ENCODE measurements at places on chromosomes 1 and 21.

DNA sequence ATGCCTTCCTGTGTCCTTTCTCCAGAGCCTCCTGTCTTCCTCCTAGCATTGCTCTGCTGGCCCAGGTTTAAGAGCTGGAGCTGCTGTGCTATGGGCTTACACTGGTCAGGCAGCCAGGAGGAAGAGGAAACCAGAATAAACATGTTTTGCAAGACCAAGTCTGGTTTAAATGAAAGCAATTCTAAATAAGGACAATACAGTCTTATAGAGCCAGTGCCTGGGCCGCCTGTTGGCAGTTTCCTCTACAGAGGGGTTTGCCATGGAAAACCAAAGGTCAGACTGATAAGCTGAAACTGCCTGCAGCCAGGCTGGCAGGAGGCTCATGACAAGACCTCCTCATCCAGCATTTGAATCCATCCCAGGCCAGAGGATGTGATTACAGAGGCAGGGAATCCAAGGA lies 92.9 kb upstream of the FGGY start:
- no peak for DNase-seq

DNA sequence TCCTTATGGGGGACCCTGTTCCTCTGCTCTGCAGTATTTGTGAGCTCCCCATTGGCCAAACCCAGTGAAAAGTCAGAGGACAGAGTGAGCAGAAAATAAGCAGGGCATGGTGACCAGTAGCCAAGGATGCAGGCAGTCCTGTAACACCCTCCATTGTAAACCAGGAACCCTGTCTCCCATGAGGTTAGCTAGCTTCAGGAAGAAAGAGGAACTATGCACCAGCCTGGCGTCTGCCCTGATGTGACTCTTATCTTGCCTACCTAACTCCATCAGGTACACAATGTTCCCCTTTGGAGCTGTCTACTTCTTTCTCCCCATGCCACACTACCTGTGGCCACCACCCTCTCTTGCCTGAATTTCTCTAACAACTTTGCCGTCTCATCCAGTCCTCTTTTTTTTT lies 119.2 kb downstream of the LRIG2 start:
- DNase-seq, result no peak

GRCh38 chr21:33245289-33245918 lies 15.7 kb downstream of the IFNAR2 start:
- DNase-seq, result no peak

DNA sequence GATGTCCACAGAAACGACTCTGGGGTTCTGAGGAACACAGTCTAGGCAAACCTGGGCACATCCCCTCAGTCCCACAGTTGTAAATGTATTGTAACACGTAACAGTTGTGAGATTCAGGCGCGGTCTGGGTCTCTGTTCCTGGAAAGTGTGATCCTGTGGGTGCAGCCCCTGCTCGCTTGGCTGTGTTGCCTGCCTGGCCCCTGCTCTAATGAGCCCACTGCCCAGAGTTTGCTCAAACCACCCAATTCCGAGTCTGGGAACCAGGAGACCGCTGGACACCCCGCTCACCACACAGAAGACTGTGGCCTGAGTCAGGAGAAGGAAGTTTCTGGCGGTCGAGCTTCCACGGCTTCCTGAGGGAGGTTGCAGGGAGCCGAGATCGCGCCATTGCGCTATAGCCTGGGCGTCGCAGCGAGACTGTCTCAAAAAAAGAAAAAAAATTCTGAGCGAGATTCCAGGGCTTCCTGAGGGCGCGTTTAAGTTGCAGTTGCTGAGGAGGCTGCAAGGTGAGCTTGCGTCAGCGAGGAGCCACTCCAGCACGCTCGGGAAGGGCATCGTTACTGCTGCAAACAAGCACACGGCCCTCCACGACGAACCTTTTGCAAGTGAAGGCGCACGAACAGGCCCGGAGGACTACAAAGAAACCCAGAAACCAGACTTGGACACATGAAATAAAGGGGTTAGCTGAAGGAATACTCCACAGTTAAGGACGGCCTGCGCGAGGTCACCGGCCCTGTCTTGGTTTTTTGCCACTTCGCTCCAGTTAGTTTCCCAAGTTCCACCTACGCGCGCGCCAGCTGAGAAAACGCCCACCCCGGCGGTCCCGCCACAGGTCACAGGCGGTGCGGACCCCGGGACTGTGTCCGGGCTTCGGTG lies 1.1 kb downstream of the C21orf58 start:
- peak; percentile 28 for DNase-seq

DNA sequence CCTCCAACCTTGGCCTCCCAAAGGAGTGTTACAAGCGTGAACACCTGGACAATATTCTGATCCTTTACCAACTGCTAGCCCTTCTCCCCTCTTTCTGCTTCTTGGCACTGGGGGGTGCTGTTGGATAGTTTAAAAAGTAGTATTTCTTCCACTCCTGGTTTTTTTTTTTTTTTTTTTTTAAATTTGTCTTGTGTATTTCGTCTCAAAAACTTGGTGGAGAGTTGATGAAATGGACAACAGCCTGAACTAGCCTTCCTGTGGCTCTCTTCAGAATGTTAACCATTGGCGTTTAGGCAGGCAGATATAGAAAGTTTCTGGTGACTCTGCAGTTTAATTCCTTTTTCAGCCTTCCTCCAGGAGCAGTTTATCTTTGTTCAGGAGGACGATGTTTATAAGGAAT lies 69.7 kb upstream of the USP24 start:
- DNase-seq, result peak; percentile 62

GRCh38 chr1:77594366-77595112 lies 87.9 kb downstream of the ZZZ3 start:
- no peak for DNase-seq

DNA sequence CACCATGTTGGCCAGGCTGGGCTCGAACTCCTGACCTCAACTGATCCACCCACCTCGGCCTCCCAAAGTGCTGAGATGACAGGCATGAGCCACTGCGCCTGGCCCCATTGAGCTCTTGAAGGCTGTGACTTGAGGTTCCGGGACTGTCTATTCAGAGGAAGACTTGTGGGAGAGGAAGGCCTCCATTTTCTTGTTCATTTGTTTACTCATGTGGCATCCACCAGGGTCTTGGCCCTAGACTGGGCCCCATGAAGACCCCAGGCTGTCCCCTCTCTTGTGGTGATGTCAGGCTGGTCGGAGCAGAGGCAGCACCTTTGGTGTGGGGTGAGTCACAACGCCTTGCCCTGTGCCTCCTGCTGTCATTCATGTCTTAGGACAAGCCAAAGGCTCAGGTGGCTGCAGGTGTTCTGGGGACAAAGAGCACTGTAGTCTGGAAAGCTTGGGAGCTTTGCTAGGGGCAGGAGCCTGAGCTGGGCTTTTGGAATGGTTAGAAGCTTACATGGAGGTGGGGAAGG lies 224.6 kb upstream of the C1orf174 start:
- no peak for DNase-seq

GRCh38 chr1:168498159-168498631 lies 45.6 kb downstream of the XCL2 start:
- DNase-seq, result peak; percentile 62

- DNase-seq, result peak; percentile 89
These were observed 712 bp downstream of the RAB13 start for GRCh38 chr1:153985341-153985912.

DNA sequence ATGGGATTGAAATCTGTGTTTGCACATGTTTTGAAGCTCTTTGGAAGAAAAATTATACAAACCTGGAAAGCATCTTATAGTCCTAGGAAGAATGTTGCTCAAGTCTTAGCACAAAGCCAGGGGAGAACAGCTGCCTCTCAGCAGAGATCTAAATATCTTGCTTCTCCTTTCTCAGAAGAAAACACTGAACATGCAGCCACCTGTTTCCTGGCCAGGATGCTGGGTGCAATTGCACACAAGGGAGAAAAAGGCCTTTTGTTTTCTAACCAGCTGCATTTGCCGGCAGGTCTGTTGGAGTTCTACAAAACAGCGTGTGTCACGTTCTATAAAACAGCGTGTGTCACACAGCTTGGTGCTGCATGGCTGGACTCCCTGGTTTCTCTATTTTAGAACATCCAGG lies 259.6 kb upstream of the PLD5 start:
- DNase-seq, result no peak

- DNase-seq, result peak; percentile 55
These were observed 59.9 kb downstream of the WNT9A start for GRCh38 chr1:227887697-227888403.

DNA sequence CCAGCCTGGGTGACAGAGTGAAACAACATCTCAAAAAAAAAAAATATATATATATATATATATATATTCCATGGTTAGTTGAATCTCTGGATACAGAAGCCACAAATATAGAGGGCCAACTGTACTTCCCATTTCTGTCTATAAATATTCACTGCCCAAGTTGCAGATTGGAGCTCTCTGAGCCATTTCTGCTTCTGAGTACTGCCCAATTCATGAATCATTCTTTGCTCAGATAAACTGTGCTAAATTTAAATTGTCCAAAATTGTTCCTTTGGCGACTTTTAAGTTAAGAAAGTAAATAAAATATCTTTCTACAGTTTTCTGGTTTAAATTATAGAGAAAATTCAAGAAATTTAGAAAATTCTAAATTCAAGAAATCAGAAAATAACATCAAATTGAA lies 23.2 kb upstream of the C1orf146 start:
- DNase-seq, result no peak

GRCh38 chr1:156578055-156578454 lies 1.5 kb upstream of the TTC24 start:
- no peak for DNase-seq

GRCh38 chr1:44721485-44722361 lies 9.2 kb downstream of the RNU5D-1 start:
- DNase-seq, result peak; percentile 92

- no peak for DNase-seq
These were observed 48.6 kb downstream of the MDM4 start for GRCh38 chr1:204564835-204565234.
